ENCODE measurements at places on chromosomes 2 and 18.

GRCh38 chr2:3747032-3747654 lies 43.8 kb downstream of the DCDC2C start:
- no peak for DNase-seq

GRCh38 chr2:56681659-56682396 lies 498.0 kb downstream of the CCDC85A start:
- peak; percentile 81 for DNase-seq

- DNase-seq: no peak
Measured at GRCh38 chr18:10410472-10411308, 43.7 kb upstream of the APCDD1 start.

- DNase-seq: peak; percentile 4
Measured at GRCh38 chr2:204116159-204116792, 179.7 kb downstream of the ICOS start.

DNA sequence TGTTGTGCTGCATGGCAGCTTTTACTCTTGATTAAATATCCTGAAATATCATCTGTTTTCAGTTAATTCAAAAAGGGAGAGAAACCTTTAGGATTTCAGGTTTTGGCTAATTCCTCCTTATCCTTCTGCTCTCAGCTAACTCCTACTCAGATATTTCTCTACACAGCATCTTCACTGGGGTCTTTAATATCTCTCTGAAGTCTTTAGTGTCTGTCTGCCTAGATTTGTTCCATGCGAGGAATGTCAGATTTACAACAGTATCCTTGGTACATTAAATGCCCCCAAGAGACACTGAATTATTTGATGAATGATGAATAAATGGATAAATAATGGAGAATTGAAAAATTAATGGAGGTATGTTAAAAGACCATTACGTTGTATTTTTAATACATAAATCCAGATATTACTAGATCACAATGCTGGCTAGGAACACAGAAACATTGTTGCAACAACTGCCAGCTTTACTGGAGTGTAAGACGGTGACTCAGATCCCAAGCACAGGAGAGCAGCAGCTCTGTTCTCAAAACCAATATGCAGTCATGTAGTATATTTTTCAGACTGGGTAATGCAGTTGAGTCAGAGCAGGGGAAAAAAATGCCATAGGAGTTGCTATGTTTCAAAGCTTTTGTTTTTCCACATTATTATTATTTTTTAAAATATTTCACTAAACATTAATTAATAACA lies 388.0 kb upstream of the SYT4 start:
- peak; percentile 90 for DNase-seq

DNA sequence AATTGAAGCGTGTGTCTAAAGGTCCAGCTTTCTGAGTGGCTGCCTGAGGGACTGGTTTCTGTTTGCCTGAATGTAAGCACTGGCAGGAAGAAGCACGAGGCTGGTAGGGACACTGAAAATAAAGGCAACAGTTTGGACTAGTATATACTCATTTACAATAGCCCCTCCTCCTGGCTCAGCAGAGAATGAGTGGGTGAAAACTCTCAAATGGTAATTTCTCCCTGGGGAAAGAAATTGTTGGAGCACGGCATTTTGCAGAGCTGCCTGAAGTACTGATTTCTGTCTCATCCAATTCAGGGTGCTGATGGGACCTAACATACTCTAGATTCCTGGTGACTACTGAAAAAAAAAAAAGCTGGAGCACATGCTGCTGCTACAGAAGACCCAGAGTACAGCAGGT lies 17.3 kb upstream of the SPP2 start:
- peak; percentile 16 for DNase-seq

- DNase-seq: peak; percentile 31
Measured at GRCh38 chr18:29651122-29651680, 1391.3 kb downstream of the DSC3 start.

- DNase-seq: peak; percentile 78
Measured at GRCh38 chr2:20182241-20182931, 42.5 kb downstream of the SDC1 start.

DNA sequence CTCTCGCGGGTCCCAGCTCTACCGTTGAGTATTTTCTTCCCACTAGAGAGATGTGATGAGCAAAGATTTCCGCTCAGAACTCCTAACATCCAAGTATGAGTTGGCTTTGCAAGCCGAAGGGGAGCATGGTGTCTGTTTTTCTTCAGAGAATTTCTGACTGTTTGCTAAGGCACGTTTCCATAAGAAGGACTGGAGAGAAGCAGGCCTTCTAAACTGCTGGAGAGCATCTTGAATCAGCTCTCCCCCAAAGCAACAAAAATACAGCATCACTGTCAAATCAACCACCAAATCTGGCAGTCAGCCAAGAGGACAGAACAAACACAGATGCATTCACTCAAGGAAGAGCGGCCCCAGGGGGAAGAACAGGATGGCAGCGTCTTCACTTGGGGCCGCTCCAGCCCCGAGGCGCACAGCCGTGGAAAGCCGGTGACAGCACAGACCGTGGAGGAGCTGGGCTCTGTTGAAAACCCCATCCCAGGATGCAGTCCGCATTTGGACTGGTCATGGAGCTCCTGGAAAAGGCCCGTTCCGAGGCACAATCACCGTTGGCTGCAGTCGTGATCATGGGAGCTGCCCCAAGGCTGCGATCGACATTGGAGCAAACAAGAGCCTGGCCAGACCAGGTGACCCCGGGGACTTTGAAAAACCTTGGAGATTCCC lies 101.4 kb downstream of the NFATC1 start:
- DNase-seq: peak; percentile 56

- no peak for DNase-seq
Measured at GRCh38 chr2:830419-831224, 120.0 kb upstream of the SNTG2 start.

DNA sequence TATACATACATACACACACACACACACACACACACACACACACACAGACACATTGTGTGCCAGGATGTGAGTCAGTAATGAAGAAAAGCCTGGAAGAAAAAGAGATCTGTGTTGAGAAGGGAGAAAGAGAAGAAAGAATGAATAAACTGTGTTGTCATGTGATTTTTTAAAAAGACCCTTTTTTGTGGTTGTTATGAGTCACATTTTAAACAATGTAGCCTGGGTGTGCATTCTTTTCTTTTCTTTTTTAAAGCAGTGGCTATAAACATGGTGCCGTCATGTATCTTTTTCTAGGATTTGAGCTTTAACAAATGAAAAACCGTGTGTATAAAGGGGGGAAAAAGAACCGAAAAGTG lies 87.2 kb downstream of the NRP2 start:
- DNase-seq: peak; percentile 85

DNA sequence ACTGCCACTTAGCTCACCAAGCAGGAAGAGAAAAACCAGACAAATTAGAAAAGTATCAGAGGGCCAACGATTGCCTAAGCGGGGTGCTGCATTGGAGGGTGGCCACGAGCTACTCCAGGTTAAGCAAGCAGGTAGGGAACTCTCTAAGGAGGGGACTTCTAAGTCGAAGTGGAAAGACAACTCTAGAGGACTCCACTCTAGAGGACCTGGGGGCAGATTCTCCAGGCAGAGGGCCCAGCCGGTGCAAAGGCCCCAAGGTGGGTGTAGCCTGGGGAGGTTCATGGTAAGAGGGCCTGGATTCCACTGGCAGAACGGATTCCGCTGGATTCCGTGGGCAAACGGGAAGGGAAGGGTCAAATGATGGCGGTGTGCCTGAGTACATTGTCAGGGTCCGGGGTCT lies 12.7 kb downstream of the FBLN7 start:
- DNase-seq: no peak

DNA sequence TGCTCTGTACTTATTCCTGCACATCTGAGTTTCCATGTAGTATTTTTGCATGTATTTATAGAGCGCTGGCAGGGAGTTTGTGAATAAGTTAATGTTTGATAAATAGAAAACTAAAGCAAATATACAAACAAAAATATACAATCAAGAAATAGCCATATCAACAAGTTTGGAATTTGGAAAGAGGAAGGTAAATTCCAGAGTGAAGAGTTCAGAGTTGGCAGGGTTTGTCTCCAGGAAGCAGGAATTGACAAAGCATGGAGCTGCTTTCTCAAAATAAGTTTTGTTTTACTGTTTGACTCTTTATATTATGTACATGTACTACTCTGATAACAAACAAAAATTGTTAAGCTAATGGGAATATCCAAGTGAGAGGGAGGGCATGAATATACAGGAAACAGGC lies 80.3 kb downstream of the SPOPL start:
- DNase-seq: no peak

GRCh38 chr2:142872882-142873724 lies 4.4 kb upstream of the KYNU start:
- DNase-seq: peak; percentile 84

- DNase-seq: no peak
Measured at GRCh38 chr2:128594953-128595677, 276.4 kb upstream of the HS6ST1 start.

DNA sequence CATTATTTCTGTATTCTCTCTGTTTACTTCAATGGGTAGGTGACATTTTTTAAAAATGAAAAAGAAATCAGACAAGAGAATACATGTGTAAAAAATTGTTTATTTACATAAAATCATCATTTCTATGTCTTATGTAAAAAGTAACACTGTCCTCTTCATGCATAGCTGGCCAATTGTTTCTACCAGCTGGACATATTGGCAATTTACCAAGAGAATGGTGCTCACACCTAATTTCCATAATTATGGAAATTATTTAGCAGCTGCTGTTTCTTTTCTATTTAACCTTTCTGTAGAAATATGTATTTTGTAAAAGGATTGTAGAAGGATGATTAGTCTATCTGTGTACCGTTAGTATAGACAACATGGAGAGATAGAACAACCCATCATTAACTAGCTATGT lies 791.9 kb downstream of the TRIB2 start:
- no peak for DNase-seq

DNA sequence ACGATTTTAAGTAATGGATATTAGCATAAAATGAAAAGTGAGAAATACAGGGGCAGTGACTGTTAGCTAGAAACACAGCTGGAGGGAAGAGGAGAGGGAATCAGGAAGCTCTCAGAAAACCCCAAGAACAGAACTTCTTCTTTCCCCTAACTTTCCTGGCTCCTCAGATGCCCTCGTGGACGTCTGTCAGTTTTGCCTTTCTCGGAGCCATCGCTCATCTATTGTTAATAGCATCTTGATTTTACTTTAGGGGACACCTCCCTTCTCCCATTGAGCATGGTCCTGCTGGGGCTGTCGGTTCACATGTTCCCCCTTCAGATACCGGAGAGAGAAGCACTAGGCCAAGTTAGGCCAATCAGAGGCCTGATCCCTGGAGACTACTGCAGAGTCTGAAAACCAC lies 2.3 kb upstream of the PLEK start:
- DNase-seq: no peak

GRCh38 chr2:209456489-209456888 lies 32.6 kb downstream of the MAP2 start:
- no peak for DNase-seq

DNA sequence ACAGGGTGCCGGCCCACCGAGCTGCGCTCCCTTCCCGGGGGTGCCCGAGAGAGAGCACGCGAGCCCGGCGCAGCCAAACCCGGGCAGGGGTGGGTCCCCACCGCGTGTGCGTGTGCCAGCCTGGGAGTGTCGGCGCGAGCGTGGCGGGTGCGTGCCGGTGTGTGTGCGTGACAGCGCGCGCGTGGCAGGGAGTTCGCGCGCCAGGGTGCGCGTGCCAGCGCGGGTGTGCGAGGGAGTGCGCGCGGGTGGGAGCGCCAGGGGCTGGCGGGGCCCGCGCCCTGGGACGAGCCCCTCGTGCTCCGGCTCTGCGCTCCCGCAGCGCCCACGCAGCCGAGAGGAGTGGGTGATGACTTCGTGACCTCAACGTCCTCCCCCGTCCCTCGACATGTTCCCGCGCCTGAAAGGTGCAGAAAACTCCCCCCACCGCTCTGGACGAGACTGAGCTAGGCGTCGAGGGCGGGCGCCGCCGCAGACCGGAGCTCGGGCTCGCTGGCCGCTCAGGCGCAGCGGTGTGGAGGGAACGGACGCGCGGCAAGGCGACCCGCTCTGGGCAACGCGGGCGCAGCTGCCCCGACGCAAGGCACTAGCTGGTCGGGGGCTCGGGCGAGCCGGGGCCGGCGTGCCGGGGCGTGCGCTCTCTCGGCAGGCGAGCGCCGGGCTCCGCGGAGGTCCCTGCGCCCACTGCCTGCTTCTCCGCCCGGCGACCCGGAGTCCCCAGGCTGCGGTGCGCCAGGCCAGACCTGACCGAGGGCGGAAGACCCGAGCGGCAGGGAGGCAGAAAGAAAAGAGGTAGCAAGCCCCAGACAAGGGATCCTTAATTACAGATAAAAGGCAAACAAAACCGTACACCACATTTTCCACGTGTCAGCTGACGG lies 582.8 kb downstream of the ZEB2 start:
- peak; percentile 19 for DNase-seq

GRCh38 chr2:35606394-35606793 lies 749.2 kb upstream of the CRIM1 start:
- no peak for DNase-seq

DNA sequence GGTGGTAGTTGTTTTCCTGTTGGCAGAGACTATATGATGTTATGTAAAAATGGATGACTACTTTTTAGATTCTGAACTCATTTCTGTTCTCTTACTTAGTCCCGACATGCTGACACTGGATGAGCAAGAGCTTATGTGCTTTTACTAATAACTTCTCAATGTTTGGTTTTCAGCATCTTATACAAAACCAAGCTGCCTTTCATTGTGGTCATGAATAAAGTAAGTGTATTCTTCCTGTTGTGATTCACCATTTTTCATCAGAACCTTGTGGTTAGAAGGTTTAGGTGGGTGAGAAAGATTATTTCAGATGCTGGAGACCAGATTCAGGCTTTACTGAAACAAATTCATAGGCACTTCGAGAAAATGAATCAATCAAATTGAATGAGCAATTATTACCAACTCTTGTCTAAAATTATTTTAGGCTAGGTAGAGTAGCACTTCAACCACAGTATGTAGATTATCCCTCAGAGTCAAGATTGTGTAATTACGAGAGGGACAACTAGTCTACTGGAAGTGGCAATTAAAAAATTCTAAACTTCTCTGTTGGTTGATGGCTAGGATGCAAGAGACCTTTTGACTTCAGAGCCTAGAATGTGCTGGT lies 9.3 kb downstream of the GPN1 start:
- peak; percentile 42 for DNase-seq

DNA sequence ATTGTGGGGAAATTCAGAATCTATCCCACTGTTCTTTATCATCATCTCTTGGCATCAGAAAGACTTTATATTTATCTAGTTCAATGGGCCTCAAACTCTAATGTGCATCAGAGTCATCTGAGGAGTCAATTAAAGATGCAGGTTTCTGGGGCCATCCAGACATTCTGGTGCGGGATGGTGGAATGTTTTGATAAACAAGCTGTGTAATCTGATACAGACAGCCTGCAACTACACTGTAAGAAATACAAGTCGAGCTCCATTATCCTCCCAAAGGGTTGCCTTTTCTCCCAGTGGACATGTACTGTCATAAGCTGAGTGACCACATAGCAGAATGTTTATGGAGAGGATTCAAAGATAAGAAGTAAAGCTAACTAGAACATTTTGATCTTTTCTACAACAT lies 515.3 kb upstream of the DCC start:
- DNase-seq: no peak

DNA sequence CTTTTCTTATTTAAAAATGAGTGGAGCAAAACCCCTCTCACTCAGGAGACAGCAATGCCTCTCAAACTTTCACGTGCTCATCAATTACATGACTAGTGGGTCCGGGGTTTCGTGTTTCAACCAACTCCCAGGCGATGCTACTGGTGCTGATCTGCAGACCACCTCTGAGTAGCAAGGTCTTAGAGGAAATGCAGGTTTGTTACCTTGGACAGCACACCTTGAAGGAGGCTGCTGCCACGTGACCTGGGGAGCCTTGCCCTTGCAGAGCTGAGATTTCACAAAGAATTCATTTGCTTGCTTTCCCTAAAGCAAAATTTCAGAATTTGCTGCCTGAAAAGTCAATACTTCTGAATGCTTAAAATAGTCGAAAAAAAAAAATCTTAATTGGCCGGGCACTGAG lies 32.4 kb downstream of the SMIM21 start:
- no peak for DNase-seq

- peak; percentile 94 for DNase-seq
Measured at GRCh38 chr2:239225871-239226561, 174.8 kb downstream of the HDAC4 start.
